ENCODE measurements at places on chromosomes 11 and 22.
A peak's percentile ranks its signal among the peaks of the same experiment; 100 is the strongest.

- DNase-seq: no peak
Observed at GRCh38 chr22:31625661-31626426, 36.2 kb downstream of the PISD start.

DNA sequence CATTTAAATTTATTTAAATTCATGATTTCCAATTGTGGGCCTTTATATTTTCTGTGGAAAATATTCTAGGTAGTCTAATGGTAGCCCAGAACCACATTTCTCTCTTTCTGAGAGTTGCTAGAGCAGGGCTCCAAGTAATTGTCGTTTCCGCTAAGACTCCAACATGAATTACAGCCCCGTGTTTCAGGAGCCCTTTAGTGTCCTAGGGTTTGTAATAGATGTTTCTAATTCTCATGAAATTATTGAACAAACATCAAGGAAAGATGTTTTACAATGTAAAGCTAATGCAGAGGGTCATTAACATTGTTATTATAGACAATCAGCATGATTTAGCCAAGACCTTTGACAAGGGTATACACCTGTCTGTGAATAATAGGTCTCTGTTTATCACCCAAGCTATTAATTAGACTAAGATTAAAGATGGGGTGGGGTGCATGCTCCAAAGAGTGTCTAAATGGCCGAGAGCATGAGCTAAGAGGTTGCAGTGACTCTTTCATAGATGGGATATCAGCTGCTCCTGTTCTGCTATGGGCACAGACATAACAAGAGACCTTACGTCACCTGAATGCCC, 81.8 kb upstream of the NTM start:
- DNase-seq: no peak

GRCh38 chr11:112734207-112734606, 227.0 kb upstream of the NCAM1 start:
- DNase-seq: peak; percentile 1

DNA sequence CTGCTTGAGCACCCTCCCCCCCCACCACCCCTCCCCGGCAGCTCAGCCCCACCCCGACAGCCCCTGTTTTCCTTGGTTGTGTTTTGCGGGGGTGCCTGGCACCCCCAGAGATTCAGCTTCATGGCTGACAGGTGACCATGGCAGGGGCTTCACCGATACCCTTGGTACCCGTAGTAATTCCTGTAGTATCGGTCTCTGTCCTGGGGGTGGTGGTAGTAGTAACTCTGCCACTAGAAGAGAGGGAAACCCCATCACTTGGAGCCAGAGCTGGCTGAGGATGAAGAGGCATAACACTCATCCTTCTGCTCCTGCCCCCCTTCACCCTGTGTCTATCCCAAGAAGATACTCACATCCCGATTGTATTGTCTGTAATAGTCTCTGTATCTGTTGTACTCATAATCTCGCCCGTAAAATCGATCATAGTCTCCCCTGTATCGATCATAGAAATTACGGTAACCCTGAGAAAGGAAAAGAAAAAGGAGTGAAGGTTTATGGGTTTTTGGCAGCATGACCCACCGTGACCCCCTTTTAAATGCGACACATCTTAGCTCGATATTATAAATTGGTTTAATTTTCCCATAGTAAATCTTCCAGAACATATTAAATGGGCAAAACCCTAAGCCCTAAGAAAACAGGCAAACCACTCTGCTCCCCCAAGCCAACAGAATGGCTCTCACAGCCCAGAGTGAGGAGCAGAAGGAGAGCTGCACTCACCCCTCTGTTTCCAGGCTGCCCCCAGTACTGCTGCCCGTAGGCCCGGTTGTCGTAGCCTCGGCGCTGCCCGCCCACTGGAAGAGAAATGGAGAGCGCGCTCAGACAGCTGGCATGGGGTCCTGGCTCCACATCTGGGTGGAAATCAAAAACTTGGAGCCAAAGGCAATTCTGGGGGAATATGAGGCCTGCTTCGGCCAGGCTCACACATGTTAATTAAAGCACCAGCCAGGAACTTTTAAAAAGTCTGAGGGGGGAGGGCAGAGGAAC, 8.0 kb downstream of the GNG3 start:
- DNase-seq: no peak

DNA sequence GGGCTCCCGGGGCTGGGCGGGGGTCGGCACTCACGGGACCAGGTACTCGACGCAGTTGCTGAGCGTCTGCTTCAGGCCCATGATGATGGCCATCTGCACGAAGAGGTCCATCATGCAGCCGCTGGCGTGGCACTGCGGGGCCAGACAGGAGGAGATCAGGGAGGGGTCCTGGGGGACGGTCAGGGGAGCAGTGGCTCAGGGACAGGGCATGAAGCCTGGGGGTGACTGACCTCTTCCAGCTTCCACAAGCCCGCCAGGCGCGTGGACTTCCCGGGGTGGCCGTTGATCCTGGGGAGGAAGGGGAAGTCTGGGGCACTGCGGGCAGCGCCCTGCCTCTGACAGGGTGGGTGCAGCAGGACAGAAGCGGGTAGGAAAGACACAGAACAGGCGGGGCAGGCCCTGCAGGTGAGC, 6.1 kb upstream of the SIGIRR start:
- no peak for DNase-seq

GRCh38 chr11:79122759-79123158, 318.1 kb downstream of the TENM4 start:
- DNase-seq: no peak

- DNase-seq: peak; percentile 86
Observed at GRCh38 chr22:29625090-29625825, 21.8 kb downstream of the NF2 start.

DNA sequence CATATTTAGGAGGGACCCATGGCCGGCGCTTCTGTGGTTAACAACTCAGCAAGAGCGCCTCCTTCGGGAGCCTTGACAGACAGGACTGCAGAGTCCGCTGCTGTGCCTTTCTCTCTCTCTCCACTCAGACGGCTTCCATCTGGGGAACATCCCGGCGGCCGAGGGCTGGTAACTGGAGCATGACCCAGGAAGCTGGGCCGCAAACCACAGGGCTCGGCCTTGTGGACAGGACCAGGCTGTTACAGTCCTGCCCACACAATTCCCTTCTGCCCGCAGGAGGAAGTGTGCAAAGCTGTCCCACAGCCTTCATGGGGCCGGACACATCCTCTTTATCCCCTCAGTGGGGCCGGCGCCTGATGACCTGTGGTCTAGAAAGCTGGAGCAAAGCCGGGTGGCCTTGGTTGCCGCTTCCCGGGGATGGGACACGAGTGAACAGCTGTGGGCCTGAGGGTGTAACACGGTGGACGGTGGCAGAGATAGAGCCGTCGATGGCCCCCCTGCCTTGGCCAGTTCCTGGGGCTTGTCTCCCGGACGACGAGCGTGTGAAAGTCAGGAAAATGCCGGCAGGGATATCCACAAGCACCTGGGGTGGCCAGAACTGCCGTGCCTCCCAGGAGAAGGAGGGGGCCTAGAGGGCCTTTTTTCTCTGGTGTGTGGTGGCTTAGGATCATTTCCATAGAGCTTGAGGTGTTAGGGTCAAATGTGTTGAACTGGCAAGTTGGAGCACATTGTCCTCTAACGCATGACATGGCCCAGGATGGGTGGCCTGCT, 50.1 kb downstream of the FBLN1 start:
- peak; percentile 88 for DNase-seq

- no peak for DNase-seq
Observed at GRCh38 chr22:16586170-16586569, 6.4 kb downstream of the CCT8L2 start.

- no peak for DNase-seq
Observed at GRCh38 chr11:132186699-132187098, 816.3 kb downstream of the NTM start.

DNA sequence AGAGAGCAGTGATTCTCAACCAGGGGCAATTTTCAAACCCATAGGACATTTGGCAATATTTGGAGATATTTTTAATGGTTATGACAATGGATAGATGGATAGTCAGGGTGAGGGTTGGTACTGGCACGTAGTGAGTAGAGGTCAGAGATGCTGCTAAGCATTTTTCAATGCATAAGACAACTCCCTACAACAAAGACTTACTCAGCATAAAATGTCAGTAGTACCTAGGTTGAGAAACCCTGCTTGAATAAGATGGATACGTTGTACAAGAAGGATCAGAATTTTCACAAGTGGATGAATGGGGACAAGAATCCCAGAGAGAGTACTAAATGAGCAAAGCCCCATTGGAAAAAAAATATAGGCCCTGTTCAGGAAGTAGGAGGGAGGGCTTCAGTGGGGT, 11.9 kb upstream of the LIN7C start:
- no peak for DNase-seq

GRCh38 chr11:20208622-20209111, 48.4 kb upstream of the DBX1 start:
- no peak for DNase-seq

DNA sequence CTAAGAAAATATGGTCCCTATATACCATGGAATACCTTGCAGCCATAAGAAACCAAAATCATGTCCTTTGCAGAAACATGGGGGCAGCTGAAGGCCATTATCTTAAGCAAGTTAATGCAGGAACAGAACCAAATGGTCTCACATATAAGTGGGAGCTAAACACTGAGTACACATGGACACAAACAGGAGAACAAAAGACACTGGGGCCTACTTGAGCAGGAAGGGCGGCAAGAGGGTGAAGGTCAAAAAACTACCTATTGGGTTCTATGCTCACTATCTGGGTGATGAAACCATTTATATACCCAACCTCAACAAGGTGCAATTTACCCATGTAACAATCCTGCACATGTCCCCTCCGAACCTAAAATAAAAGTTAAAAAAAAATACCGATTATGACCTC, 22.5 kb downstream of the GAS2 start:
- DNase-seq: no peak

DNA sequence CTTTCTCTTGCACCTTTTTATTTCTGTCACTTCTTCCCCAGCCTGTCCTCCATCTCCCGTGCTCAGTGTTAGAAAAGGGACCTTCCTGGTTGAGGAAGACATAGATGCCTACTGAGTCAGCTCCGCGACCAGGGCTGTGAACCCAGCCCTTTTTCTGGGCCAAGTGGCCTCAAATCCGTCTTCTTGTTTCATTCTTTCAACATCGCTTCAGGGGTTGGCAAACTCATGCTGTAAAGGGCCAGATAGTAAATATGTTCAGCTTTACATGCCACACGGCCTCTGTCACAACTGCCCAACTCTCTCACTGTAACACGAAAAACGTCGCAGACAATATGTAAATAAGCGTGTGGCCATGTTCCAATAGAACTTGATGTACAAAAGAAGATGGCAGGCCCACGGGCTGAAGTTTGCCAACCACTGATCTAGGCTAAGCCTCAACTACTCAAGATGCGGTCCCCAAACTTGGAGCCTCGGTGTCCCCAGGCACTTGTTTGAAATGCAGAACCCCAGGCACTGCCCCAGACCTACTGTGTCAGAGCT, 338.4 kb downstream of the MN1 start:
- no peak for DNase-seq

DNA sequence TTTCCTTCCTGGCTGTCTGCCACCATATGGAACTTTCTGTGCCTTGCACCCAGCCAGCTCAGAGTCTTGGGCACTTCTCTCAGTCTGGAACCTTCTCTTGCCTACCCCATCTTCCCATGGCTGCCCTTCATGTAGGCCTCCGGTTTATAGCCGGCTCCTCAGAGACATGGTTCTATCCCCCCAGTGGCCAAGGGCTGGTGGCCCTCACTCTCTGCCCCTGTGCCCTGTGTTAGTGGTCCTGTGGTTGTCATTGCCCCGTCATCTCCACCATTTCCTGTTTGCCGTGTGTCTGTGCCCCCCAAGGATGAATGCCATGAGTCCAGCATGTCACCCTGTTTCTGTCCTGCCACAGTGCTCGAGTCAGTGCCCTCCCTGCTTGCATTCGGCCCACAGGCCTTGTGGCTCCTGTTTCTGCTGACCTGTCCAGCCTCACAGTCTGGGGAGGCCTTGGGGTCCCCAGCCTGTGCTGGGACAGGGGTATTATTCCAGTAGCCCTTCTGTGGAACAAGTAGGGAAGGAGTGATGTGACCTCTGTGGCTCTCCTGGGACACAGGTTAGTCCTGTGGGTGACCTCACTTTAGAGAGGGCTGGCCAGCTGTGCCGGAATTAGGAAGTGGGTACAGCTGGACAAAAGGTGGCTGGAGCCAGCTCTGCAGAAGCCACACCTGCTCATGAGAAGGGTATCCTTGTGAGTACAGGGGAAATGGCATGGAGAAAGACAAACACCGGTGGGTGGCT, 30.7 kb downstream of the ST3GAL4 start:
- no peak for DNase-seq

DNA sequence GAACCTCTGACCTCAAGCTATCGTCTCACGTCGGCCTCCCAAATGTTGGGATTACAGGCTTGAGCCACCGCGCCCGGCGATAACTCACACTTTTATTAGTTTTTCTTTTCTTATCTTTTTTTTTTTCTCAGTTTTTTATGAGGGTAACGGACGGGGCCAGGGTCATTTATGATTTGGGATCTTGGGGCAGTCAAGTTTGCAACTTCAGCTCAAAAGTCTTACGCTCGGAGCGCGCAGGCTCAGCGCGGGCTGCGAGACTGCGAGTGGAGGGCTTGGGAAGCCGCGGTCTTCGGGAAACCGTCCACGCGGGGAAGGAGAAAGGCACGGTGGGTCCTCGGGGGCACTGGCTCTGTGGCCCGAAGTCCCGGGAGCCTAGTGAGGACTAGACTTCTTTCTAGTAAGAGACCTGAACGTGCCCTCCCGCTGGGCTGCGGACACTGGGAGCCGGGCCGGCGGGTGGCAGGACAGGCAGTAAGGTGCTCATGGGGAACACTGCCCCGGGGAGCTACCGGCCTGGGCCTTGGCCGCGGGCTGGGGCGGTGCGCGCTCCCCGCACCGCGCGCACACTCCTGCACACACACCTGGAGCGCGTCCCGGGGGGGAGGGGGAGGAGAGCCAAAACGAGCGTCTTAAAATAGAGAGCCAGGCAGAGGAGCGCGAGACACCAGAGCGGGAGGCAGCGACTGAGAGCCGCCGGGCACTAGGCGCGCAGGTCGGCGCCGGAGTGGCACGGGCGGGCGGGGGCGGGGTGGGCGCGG, 476 bp upstream of the BARX2 start:
- no peak for DNase-seq

GRCh38 chr11:15035283-15035682, 38.1 kb upstream of the CALCB start:
- DNase-seq: no peak

GRCh38 chr22:21951931-21952465, 650 bp downstream of the PPM1F start:
- no peak for DNase-seq

GRCh38 chr11:71425860-71426259, 22.3 kb downstream of the DHCR7 start:
- DNase-seq: no peak

- DNase-seq: no peak
Observed at GRCh38 chr22:42676059-42676607, 26.9 kb upstream of the CYB5R3 start.

GRCh38 chr11:115665175-115665821, 161.1 kb upstream of the CADM1 start:
- no peak for DNase-seq

- no peak for DNase-seq
Observed at GRCh38 chr11:66448523-66448922, 9.9 kb upstream of the MRPL11 start.

- no peak for DNase-seq
Observed at GRCh38 chr11:29005401-29005980, 897.3 kb downstream of the METTL15 start.

GRCh38 chr11:114827736-114828135, 149.4 kb downstream of the NXPE2 start:
- no peak for DNase-seq
